ENCODE measurements at places on chromosomes 12 and 14.

DNA sequence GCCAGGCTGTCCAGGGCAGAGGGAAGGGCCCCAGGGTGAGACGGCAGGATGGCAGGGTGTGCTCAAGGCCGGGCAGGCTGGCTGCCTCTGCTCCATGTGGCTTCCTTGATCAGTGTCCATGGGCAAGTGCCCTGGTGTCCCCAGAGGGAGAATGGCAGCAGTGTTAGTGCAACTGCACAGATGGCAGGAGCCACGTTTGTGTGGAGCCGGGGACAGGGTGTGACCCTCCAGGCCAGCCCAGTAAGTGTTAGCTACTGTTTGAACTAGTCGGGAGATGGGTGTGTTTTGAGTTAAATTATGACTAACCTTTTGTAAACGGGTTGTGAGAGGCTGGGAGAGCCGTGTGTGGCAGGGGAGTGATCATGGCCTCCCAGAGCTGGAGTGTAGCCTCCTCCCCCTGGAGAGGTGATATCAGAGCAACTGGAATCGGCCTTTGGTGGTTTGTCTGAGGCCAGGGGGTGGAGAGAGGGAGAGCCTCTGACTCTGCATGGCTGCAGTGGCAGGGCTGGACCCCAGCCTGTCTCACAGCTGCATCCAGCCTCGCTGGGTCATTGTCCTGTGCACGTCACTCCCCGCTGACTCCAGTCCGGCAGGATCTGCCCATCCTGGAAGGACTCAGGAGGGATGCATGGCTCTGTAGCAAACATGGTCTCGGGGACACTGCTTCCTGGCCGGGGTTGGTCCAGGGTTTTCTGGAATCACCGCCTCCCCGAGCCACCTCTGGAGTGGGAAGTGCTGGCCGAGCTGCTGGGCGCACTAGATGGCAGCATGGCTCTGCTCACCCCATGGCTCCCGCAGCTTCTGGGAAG lies 27.8 kb downstream of the AACS start:
- no peak for DNase-seq

DNA sequence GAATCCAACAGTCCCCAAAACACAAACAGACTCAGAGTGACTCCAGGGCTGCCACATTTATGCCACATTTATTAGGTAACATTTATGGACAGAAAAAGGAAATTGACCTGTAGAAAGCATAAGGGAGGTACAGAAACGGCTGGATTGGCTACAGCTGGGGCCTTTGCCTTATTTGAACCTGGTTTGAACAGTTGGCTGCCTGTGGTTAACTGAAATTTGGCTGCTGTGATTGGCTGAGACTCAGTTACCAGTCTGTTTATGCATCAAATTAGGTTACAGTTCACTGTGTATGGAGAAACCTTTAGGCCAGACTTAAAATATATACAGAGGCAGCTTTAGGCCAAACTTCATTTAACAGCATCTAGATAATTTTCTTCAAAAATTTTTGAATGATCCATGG lies 27.8 kb upstream of the PCNX1 start:
- DNase-seq: no peak

GRCh38 chr12:96237465-96238077 lies 43.4 kb downstream of the ELK3 start:
- no peak for DNase-seq

GRCh38 chr14:90722590-90722989 lies 93.6 kb downstream of the TTC7B start:
- no peak for DNase-seq

GRCh38 chr12:51922146-51922545 lies 14.8 kb downstream of the ACVRL1 start:
- DNase-seq: no peak

DNA sequence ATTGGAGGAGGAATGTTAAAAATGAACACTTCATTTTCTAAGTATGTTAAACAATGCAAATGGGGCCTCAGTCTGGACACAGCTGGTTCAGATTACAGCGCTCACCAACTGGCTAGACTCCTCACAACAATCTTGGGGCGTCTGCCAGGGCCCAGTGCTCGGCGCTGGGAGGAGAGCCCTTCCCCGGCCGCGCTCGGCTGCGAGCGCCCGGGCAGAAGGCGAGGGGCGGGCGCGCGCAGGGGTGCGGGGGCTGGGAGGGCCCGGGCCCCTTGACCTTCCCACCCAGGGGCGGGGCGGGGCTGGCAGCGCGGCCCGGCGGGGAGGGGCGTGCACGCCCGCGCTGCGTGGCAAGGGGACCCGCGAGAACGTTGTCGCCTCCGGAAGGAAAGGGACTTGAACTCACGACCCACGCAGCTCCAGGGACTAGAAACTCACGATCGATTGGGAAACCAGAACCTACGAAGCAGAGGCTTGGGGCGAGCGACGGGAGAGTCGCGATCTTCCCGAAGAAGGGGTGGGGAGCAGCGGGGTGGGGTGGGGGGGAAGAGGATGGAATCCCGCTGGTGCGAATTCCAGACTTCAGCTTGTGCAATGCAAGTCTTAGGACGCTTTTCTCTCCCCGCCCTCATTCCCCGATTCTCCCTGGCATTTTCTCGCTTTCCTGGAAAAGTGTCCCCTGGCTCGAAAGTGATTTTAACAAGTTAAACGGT lies at the start of gene FBLN5:
Gene FBLN5, minus strand, starts transcription at position 220 of the 710 bp plus-strand sequence. CDS start 465 bp downstream, outside the sequence.
- DNase-seq: peak; percentile 37

Measured in activated CD4-positive, CD25-positive, alpha-beta regulatory T cell treated with anti-CD3 and anti-CD28 coated beads, Interleukin-2, amount 50 U/mL, for 72 hours (primary cell).